ENCODE measurements at places on chromosomes 11 and 22.

- DNase-seq: no peak
Measured at GRCh38 chr11:68673306-68673945, 10.9 kb upstream of the GAL start.

DNA sequence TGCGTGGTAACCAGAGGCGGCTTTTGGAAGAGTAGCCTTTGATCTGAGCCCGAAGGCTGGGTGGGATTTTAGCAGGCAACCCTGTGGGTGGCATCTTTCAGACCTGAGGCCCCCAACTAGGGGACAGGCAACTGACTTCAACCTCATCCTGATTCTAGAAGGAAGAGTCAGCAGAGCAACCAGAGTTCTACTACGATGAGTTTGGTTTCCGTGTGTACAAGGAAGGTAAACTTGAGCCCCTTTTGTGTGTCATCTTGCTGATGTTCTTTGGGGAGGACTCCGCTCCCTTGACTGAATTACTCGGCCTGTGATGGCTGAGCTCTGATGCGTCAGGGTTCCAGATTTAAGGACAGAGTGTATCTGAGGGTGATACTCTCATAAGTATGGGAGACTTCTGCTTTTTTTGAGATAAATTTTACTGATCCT, 31.6 kb downstream of the SGSM3 start:
- DNase-seq: no peak

DNA sequence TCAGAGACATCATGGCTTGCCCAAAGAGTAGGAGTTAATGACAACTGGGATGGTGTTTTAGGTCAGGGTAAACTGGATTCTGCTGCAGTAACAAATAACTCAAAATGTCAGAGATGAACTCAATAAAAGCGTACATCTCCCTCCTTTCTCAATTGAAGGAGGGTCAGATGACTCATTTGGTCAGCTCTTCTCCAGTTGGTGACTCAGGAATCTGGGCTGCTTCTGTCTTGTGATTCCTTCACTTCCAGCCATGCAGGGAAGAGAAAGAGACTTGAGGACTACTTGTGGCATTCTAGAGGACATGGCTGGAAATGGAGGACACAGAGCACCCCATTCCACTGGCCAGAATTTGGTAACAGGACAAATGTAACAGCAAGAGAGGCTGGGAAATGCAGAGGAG, 3.2 kb upstream of the SYT13 start:
- no peak for DNase-seq

DNA sequence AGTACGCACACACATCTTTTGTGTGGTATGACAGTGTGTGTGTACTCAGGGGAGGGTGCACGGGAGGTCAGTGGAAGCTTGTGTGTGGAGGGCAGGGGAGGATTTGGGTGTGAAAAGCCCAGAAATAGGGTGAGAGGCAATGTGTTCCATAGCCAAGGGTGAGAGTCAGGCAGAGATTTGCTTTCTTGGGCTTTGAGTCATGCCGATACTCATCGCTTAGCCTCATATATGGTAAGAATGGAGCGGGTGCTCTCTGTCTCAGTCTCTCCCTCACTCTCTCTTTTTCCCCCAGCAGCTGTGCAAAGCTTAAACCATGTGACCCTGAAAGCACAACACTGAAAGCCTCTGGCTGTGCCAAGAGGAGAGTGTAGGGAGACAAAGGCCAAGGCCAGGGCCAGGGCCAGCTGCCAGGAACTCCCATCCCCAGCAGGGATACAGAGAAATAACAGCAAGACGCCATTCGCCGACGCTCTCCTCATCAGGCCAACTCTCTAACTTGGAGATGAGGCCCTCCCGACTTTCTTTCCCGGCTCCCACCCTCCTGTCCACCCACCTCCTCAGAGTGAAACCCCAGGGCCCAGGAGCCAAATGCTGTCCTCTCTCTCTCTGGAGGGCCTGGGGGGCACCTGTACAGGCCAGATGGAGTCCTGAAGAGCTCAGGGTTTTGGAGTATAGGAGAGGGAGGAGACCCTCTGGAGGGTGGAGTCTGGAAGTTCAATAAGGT, 20.3 kb upstream of the MICAL3 start:
- DNase-seq: peak; percentile 95

DNA sequence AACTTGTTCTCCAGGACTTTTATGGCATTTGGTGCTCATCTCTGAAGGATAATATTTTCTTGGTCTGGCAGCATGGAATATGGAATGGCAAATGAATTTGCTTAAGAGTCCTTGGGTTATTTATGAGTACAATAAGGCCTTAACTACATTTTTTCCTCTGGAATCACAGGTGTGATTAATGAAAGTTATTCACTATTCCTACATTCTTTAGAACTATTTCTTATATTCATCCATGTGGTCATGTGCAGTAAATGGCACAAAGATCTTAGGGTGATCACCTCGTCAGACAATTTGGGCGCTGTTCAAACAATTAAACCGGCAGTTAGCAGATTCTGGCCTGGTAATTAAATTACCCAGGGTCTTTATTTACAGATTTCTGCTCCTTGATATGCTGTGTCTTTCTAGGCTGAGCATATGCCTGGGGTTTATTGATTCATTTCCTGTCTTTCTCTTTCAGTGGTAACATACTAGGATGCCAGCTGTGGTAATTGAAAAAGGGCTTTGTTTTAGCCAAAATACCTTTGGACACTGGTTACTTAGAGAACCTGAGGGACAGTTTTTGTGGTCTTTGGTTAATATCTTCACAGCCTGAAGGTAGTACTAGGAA, 31.6 kb downstream of the SIK2 start:
- DNase-seq: no peak

DNA sequence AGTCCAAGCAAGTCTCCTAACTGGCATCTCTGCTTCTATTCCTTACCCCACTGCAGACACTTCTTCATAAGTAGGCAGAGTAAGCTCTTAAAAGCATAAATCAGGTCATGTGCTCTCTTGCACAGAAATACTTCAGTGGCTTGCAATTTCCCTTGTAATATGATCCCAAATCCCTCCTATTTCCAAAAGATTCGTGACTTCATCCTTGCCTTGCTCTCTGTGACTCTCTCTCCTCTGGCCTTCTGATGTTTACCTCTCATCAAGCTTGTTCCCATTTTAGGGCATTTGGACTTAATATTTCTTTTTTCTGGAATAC, 37.4 kb upstream of the NCR3LG1 start:
- no peak for DNase-seq

DNA sequence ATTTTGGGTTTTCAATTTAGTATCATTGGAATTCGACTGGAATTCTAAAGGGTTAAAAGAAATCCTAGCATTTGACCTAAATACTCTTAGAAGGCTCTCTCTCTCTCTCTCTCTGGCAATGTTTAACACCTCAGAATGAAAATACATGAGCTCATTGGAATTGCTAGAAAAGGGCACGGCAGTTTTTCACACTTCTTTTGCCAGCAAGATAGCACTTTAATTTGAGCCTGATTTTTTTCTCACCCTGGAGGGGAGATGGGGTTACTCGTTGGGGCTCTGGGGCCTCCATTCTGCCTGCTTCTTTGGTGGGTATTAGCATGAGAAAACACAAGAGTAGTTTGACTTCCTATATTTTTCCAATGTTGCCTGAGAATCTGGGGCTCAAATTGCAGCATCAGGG, 22.8 kb upstream of the CLMP start:
- DNase-seq: no peak

- DNase-seq: no peak
Measured at GRCh38 chr22:41334951-41335635, 33.8 kb downstream of the ZC3H7B start.

DNA sequence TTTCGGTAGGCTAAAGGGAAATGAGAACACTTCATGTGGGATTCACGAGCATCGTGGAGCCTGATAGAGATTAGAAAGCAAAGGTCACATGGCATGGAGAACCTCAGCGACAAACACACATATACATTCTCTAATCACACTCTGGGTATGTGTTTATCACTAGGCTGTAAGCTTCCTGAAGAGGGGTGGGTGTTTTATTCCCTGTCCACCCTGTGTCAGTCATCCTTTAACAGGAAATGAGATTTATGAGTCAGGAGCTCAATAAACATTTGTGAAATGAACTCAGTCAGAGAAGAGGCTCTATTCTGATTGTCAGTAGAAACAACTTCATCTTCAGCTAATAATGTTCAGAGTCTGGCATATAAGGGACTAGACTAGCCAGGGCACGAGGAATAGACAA, 71.7 kb upstream of the EIF3M start:
- DNase-seq: no peak

DNA sequence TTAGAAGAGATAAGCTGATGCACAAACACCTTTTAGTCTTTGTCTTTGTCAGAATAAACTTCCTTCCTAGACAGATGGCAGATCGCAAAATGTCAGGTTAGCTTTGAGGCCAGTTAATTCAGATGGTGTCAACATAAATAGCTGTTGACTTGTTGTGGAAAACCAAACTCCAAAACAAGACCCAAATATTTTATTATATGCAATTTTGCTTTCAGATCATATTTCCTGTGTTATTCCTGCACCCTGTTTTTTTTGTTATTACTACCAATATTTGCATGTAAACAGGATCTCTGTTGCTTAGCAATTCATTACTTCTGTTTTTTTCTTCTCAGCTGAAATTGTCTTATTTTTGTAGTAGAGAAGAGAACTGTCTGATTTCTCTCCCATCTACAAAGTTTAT, 316.0 kb downstream of the ETS1 start:
- no peak for DNase-seq

- no peak for DNase-seq
Measured at GRCh38 chr11:123362186-123362585, 67.9 kb upstream of the GRAMD1B start.

DNA sequence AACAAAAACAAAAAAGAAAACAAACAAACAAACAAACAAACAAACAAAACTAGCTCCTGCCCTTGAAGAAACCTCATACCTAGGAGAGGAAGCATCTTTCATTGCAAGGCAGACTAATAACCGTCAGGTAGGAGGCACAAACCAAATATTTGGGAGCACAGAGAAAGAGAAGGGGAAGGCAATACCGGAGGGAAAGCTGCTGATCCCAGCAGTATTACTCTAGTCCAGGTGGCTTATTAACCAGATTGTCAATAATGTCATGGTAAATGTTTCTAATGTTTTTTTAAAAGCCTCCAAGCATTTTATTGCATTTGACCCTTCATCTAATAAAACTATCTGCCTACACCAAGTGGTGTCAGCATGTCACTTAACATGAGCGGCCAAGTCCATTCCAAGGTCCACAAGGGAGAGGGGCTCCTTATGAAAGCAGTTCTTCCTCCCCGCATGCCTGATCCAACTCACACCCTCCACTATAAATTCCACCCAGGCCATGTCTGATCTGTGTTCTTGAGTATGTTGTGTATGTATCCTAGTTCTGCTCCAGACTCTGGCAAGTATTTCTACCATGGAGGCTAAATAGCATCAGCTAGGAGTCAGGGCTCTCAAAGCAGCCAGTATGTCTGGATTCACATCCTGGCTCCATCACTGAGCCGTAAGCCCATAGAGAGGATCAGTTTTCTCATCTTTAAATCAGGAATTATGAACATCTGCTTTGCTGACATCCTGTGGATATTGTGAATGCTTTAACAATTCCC, 208.1 kb upstream of the TENM4 start:
- DNase-seq: no peak

DNA sequence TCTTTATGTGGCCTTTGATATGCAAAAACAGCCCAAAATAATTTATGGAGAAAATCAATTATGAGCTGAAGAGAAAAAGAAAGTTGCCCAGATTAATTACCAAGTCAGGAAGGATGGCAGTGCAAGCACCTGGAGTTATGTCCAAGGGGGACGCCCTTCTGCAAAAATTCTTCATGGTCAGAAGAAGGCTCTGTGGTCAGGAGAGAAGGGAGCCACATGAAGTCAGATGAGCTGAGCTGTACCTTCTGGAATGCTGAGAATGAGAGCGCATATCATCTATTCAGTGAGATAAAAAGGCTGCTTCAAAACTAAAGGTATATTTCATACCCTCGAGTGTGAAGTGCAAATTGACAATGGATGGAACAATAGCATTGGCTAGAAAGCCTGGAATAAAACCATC, 607.4 kb downstream of the NTM start:
- DNase-seq: no peak

DNA sequence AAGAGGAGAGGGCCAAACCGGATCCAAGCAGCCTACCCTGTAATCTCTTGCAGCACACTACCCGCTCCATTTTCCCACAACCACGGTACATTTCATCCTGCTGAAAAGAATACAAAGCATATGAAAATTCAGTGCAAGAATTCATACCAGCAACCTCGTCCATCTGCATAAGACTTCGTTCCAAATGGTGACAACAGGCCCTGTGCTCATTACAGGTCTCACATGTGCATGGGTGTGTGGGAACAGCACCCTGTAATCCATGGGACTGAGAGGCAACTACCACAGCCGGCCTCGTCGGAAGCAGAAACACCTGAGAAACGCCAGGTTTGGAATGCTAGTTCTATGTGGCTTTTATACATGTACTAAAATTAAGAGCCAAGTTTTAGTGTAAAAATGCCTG, 52.3 kb downstream of the LARGE1 start:
- DNase-seq: no peak

GRCh38 chr22:27853424-27853823, 51.9 kb upstream of the MN1 start:
- DNase-seq: no peak

GRCh38 chr11:83721263-83721662, 435.1 kb upstream of the CCDC90B start:
- no peak for DNase-seq

GRCh38 chr11:66368484-66368883, 3.1 kb downstream of the SLC29A2 start:
- DNase-seq: no peak

DNA sequence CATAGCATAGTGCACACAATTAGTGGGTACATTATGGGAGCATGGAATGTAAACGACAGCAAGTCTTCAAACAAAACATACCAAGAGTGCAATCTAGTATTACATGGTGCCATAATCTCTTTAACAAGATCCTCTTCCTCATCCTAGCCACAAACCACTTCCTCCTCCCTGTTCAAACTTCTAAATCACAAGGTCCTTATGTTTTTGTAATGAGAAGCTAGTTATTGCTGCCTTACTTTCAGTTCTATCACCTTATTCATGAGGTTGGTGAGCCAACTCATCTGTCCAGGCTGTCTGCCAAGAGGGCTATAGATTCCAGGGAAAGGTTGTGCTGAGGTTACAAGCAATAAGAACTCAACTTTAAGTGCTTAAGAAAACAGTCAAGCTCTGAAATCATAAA, 195.4 kb upstream of the ARHGAP20 start:
- no peak for DNase-seq

GRCh38 chr11:128865490-128865889, 1.6 kb downstream of the KCNJ1 start:
- DNase-seq: no peak

DNA sequence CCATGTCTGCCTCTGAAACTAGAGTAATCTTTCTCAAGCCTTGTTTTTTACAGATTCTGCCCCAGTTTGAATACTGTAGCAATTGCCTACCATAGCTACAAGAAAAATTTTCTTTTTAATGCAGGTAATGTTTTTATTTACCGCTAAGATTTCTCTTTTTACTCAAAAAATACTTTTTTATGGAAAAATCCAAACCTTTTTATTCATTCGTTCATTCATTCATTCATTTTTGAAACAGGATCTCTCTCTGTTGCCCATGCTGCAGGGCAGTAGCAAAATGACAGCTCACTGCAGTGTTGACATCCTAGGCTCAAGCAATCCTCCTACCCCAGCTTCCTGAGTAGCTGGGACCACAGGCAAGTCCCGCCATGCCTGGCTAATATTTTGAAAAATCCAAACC, 2.7 kb upstream of the CPT1A start:
- no peak for DNase-seq

GRCh38 chr11:94091091-94091490, 37.5 kb upstream of the PANX1 start:
- DNase-seq: no peak
